ENCODE measurements at places on chromosomes 11 and 22. TPM values are rescaled to one million over a fixed set of nuclear protein-coding genes. Genes with fewer than 3 reads are reported as not detected.

- no peaks in the 10 kb centered on the region for H3K4me1 ChIP-seq
- H3K27ac ChIP-seq: no peak overlapping the region
- no peak overlapping the region for H3K4me3 ChIP-seq
- DNase-seq: no peak
- no peaks in the 10 kb centered on the region for H3K27me3 ChIP-seq
Measured at GRCh38 chr11:15212876-15213275, 98.2 kb downstream of the INSC start.

HPX gene
- 0.83 TPM for total RNA-seq

DNA sequence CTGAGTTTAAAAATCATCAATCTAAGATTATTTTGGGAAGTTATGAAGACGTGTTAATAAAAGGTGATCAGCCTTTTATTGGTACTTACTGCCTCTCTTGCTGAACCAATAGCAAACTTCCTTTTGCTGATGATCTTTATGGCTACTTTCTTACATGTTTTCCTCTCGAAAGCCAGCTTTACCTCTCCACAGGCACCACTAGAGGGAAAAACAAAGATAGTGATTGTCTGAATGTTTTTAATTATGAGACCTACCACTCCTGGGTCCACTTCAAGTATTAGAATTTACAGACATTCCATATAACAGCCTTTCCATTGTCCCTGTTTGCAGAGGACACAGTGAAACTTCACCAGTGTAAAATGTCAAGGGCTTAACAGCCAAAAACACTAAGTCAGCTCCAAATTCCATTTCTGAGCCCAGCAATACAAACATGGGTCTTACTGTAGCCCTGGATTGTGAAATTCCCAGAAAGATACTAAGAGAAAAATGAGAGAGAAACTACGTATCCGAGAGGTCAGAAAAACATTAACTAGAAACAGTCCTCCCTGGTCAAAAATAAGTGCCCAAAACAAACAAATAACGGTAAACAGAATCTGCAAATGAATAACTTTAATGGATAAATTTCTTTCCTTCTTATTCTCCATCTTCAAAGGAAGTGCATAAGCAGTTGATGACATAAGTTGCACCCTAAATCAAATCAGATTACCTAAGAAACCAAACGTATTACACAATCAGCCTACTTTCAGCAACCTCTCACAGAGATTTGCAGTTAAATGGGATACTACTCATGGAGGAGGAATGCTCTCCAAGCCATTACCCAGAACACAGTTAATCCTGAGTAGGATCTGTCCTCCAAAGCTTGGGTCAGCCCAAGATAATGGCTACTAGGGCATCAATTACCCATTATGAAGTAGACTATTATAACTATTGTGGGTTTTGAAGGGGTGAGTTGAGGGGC lies 29.5 kb downstream of the CHEK2 start:
- H3K4me1 ChIP-seq: peaks cover 14% of the 10 kb centered on the region
- no peaks in the 10 kb centered on the region for H3K27me3 ChIP-seq
- H3K4me3 ChIP-seq: peak overlapping the region; percentile 20
- DNase-seq: peak; percentile 96
- no peaks in the 10 kb centered on the region for H3K36me3 ChIP-seq
- peak overlapping the region; percentile 80 for H3K27ac ChIP-seq

GRCh38 chr22:36405671-36406538 lies 18.1 kb upstream of the MYH9 start:
- no peaks in the 10 kb centered on the region for H3K36me3 ChIP-seq
- no peak overlapping the region for H3K4me3 ChIP-seq
- no peaks in the 10 kb centered on the region for H3K4me1 ChIP-seq
- H3K27ac ChIP-seq: no peak overlapping the region

DNA sequence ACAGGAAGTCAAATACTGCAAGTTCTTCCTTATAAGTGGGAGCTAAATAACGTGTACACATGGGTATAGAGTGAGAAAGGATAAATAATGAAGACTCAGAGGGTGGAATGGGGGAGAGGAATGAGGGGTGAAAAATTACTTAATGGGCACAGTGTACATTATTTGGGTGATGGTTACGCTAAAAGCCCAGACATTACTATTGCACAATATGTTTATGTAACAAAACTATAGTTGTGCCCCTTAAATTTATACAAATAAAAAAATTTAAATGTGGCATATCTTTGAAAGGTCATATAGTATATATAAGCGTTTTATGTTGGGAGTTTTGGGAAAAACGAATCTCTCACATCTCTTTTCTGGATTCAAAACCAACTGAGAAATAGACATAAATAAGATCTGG lies 96.1 kb downstream of the KIF18A start:
- DNase-seq: no peak
- peaks cover 3% of the 10 kb centered on the region for H3K4me1 ChIP-seq
- H3K36me3 ChIP-seq: no peaks in the 10 kb centered on the region
- no peaks in the 10 kb centered on the region for H3K27me3 ChIP-seq
- no peak overlapping the region for H3K27ac ChIP-seq

GRCh38 chr11:121499405-121499804 lies 46.6 kb upstream of the SORL1-AS1 start:
- H3K4me3 ChIP-seq: no peak overlapping the region
- no peaks in the 10 kb centered on the region for H3K4me1 ChIP-seq
- no peaks in the 10 kb centered on the region for H3K36me3 ChIP-seq

DNA sequence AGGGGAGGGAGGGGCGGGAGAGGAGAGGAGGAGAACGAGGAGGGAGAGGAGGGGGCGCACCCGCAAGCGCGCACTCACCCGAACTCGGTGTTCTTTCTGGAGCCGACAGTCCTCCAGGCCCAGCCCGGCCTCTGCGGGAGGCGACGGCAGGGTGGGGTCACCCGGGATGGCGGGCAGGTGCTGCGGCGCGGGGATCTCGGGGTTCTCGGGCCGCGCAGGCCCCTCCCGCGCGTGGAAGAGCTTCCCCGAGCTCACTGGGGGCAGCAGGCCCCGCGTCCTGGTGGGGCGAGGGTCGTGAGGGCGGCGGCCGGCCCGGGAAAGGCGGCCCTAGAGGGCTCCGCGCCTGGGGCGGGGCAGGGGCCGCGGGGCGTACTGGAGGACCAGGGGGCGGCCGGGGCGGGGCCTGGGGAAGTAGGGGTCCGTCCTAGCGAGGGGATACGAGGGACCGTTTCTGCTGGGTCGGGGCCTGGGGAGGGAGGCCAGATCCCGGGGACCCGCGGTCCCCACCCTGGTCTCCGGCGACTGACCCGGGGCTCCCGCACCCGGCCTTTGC lies 5.2 kb downstream of the LMNTD2 start:
- no peak overlapping the region for H3K4me3 ChIP-seq
- H3K36me3 ChIP-seq: no peaks in the 10 kb centered on the region
- H3K4me1 ChIP-seq: peaks cover 2% of the 10 kb centered on the region

- no peaks in the 10 kb centered on the region for H3K36me3 ChIP-seq
- no peak for DNase-seq
- no peak overlapping the region for H3K27ac ChIP-seq
- H3K4me3 ChIP-seq: no peak overlapping the region
- no peaks in the 10 kb centered on the region for H3K4me1 ChIP-seq
Measured at GRCh38 chr11:82233201-82233600, 500.5 kb downstream of the FAM181B start.

ADM2 gene
- 5.8 TPM for total RNA-seq

DNA sequence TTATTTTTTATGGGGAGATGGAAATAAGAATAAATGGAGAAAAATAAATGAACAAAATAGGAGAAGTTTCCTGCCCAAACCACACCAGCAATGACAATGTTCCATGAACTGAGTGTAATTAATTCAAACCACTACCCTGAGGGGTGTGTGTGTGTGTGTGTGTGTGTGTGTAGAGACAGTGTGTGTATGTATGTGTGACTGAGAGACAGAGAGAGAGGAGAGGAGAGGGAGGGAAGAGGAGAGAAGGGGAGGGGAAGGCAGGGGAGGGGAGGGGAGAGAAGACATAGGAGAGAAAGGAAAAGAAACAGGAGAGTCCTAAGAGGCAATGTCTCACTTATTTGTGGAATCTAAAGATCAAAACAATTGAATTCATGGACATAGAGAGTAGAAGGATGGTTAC lies 65.0 kb upstream of the POU2AF1 start:
- H3K27ac ChIP-seq: no peak overlapping the region
- H3K27me3 ChIP-seq: no peaks in the 10 kb centered on the region
- DNase-seq: no peak
- no peaks in the 10 kb centered on the region for H3K36me3 ChIP-seq

- H3K4me3 ChIP-seq: no peak overlapping the region
- no peak overlapping the region for H3K27ac ChIP-seq
- DNase-seq: no peak
- no peaks in the 10 kb centered on the region for H3K27me3 ChIP-seq
- H3K36me3 ChIP-seq: no peaks in the 10 kb centered on the region
Measured at GRCh38 chr22:33835265-33835664, 85.0 kb downstream of the LARGE1 start.

GRCh38 chr11:17651061-17651460 lies 68.3 kb upstream of the MYOD1 start:
- H3K27me3 ChIP-seq: no peaks in the 10 kb centered on the region
- no peak for DNase-seq
- no peak overlapping the region for H3K4me3 ChIP-seq

- H3K4me3 ChIP-seq: no peak overlapping the region
- peaks cover 28% of the 10 kb centered on the region for H3K4me1 ChIP-seq
- no peaks in the 10 kb centered on the region for H3K36me3 ChIP-seq
- no peaks in the 10 kb centered on the region for H3K27me3 ChIP-seq
- peak; percentile 93 for DNase-seq
Measured at GRCh38 chr22:46754110-46754799, 8.2 kb upstream of the TBC1D22A start.

DNA sequence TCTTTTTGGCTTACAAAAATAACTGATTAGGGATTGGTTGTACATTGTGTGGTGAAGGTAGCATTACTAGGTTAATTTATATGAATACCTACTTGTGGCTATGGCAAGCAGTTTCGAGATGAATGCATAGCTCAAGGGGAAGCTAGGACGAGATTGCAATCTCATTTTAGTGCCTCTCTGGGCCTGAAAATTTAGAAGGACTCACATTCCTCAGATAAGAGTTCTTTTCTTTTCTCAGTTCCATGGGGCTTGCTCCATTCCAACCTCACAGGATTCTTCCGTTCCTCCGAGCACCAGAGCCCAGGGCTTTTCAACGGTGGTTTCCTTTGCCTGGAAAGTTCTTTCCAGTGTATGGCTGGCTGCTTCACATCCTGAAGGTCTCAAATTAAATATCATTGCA lies 82.1 kb downstream of the CECR2 start:
- H3K36me3 ChIP-seq: no peaks in the 10 kb centered on the region
- no peaks in the 10 kb centered on the region for H3K4me1 ChIP-seq
- no peak overlapping the region for H3K4me3 ChIP-seq
- no peak overlapping the region for H3K27ac ChIP-seq

DNA sequence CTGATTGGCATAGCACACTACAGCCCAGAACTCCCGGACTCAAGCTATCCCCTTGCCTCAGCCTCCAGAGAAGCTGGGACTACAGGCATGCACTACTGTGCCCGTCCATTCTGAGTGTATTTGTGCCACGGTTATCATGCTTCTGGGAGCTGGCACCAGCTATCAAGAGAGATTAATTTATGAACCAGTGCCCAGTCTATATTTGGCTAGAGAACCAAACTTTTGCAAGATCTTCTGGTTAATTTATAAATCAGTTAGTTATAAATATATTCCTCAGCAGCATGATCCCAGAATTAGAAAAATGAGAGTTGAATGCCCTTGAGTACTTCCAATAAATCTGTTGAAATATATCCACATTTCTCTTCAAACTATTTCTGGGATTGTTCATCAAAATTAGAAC lies 67.5 kb upstream of the OR5AN1 start:
- DNase-seq: no peak
- no peak overlapping the region for H3K27ac ChIP-seq
- H3K4me3 ChIP-seq: no peak overlapping the region

- peaks cover under 1% of the 10 kb centered on the region for H3K4me1 ChIP-seq
- DNase-seq: no peak
- no peak overlapping the region for H3K4me3 ChIP-seq
Measured at GRCh38 chr11:64115531-64116522, 50.1 kb downstream of the MACROD1 start.

- H3K27ac ChIP-seq: peak overlapping the region; percentile 87
- peaks cover 59% of the 10 kb centered on the region for H3K4me1 ChIP-seq
- no peaks in the 10 kb centered on the region for H3K27me3 ChIP-seq
- no peak overlapping the region for H3K4me3 ChIP-seq
- no peak for DNase-seq
Measured at GRCh38 chr11:12815129-12815480, 140.9 kb downstream of the TEAD1 start.

DNA sequence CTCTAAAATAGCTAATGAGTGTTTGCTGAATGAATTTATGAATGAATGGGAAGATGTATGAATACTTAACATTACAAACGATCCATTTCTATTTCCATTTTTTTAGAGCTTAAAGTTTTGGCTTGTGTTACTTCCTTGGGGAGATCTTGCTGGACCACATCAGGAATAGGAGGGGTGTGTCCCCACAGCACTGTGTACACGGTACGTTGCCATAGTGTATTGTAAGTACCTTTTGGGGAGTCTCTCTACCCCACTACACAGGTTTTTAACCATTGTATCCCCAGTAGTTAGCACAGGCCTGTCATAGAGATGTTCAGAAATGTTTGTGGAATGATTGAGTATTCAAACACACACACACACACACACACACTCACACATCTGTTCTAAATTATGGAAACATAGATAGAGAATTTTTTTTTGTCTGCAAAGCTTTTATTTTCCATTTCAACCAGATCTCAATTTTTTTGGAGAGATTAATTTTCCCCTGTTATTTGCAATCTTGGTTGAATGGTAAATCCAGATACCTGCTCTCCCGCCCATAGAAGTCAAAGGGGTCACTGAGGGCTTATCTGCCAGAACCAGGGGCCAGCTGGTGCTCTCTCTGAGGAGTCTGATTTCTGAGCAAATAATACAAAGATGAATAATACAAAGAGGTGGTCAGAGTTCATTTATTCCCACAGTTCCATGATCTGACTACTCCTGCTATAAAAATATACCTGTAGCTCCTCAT lies 471.0 kb downstream of the INSC start:
- H3K27me3 ChIP-seq: no peaks in the 10 kb centered on the region
- no peak for DNase-seq
- H3K4me3 ChIP-seq: no peak overlapping the region
- H3K4me1 ChIP-seq: no peaks in the 10 kb centered on the region
- no peak overlapping the region for H3K27ac ChIP-seq

MPZL3 gene
- 0.33 TPM for total RNA-seq

GRCh38 chr11:115238791-115239190 lies 265.4 kb downstream of the CADM1 start:
- no peaks in the 10 kb centered on the region for H3K4me1 ChIP-seq
- no peak overlapping the region for H3K27ac ChIP-seq

- H3K4me3 ChIP-seq: no peak overlapping the region
- no peak overlapping the region for H3K27ac ChIP-seq
Measured at GRCh38 chr11:70028147-70028855, 49.8 kb upstream of the ANO1 start.

PLAAT5 gene
- total RNA-seq: 0.50 TPM

OR51E2 gene
- total RNA-seq: not detected

GRCh38 chr11:93732237-93732892 lies 8.9 kb downstream of the TAF1D start:
- no peaks in the 10 kb centered on the region for H3K27me3 ChIP-seq
- no peak overlapping the region for H3K27ac ChIP-seq
- no peak for DNase-seq
- peaks cover 2% of the 10 kb centered on the region for H3K4me1 ChIP-seq

DNA sequence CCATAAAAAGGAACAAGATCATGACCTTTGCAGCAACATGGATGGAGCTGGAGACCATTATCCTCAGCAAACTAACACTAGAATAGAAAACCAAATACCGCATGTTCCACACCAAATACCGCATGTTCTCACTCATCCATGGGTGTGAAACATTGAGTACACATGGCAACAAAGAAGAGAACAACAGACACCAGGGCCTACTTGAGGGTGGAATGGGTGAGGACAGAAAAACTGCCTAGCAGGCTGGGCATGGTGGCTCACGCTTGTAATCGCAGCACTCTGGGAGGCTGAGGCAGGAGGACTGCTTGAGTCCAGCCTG lies 12.3 kb downstream of the EHD1 start:
- peak overlapping the region; percentile 99 for H3K27ac ChIP-seq
- H3K4me3 ChIP-seq: no peak overlapping the region
- no peaks in the 10 kb centered on the region for H3K27me3 ChIP-seq
- peaks cover 3% of the 10 kb centered on the region for H3K36me3 ChIP-seq
- H3K4me1 ChIP-seq: peaks cover 68% of the 10 kb centered on the region
